Activated naive CD4-positive, alpha-beta T cell treated with anti-CD3 and anti-CD28 coated beads, Interleukin-2, amount 50 U/mL, for 16 hours (primary cell): ENCODE measurements at places on chromosomes 13 and 19.

GRCh38 chr19:17647071-17648020 is 40.8 kb downstream of the UNC13A start:
- no peak for DNase-seq

DNA sequence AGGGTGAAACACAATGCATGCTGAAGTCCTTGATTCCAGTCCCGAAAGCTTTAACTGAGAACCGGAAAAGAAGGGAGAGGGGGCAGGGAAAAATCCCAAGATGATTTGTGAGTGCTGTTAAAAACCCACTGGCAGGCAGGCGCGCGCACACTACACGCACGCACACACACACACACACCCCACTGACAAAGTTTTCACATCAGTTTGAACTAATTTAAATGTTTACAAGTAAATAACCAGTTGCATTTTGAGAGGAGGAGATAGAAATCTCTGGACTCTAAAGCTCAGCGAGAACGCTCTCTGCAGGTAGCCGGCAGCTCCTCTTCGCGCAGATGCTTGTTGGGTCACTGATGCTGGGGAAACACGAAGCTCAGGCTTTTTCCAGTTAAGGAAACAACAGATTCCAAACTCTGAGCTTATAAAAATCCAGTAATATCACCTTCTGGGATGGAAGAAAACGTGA is 818 bp upstream of the SLITRK1 start:
- no peak for DNase-seq

DNA sequence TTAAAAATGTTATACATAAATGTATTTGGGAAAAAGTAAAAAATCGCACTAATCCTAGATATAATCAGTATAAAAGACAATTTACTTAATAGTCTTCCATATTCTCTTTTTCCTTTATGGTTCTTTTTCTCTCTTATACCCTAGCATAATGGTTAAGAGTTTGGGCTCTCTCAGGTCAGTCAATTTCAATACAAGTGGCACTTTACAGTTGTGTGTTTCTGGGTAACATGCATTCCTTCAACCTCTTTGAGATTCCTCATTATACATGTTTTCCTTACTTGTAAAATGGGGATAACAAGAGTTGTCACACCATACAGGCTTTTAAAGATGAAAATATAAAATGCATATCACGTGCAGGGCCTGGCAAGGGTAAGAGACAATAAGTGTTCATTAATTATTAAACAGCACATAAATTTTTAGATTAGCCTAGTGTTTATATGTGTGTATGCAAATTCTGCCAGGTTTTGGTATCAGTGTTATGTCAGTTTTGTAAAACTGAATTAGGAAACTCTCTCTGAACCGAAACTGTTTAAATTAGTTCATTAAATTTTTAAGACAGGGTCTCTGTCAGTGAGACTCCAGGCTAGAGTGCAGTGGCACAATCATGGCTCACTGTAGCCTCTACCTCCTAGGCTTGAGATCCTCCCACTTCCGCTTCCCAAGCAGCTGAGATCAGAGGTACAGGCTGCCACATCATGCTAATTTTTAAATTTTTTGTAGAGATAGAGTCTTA is 49.8 kb downstream of the ELF1 start:
- no peak for DNase-seq

- DNase-seq, result no peak
These were observed 217.1 kb downstream of the ENOX1 start for GRCh38 chr13:43569658-43570057.

GRCh38 chr13:74443631-74444030 is 309.4 kb upstream of the KLF12 start:
- DNase-seq, result no peak

- DNase-seq, result no peak
These were observed 335.5 kb downstream of the TBC1D4 start for GRCh38 chr13:75146436-75146835.

DNA sequence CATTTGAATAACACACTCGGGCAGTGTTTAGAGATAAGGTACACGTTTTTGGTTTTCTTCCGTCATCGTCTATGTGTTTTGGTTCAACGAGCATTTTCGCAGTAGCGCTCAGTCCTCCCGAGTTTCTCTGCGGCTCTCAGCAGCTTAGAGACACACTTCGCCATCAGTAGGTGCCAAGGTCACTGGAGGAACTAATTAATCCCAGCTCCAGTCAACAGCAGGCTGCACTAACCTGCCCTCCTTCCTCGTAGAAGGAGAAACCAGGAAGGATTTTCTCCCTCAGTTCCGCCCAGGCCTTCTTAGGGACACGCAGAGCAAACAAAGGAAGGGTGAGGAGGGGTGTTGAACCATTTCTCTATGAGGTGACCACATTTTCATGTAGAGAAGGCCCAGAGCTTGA is 12.6 kb downstream of the MBNL2 start:
- DNase-seq, result no peak

- no peak for DNase-seq
These were observed 1.2 kb downstream of the SEMA6B start for GRCh38 chr19:4557971-4558941.

DNA sequence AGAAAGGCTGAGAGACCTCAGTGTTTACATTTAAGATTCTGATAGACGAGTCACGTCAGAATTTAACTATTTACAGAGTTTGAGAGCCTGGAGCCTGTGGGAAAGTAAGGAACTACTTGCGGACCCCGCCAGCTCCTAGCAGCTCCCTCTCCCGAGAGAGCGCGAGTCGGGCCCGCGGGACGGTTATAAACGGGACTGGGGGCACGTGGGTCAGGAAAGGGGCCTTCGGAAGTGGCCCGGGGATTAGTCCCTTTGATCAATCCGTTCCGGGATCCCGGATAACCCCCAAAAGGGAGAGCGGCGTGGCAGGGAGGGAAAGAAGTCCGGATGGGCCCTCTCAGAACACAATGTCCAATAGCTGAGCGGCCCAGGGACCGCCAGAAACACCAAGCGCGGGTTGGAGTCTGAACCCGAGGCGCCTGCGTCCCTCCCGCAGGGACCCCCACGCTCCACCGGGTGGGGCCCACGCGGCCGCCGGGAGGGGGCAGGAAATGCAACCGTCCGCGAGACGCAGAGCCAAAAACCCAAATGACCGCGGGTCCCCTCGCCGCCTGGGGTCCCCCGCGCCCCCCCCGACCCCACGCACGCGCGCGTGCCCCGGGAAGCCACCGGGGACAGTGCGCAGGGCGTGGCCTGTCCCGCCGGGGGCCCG is 3.6 kb downstream of the ZIC5 start:
- DNase-seq, result no peak

DNA sequence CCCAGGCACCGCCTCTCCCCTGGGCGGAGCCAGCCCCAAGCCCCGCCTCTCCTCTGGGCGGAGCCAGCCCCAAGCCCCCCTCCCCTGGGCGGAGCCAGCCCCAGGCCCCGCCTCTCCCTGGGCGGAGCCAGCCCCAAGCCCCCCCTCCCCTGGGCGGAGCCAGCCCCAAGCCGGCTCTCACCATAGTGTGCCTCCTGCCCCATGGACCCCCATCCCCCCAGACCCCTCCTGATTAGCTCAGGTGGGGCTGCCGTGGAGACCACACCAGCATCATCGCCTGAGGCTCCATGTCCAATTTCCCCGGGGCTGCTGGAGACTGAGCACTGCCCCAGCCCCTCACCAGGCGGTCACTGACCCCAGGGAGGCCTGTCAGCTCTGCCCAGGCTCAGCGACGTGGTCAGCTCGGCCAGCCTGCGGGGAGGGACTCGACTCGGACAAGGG is 4.2 kb upstream of the MADCAM1 start:
- DNase-seq, result no peak

DNA sequence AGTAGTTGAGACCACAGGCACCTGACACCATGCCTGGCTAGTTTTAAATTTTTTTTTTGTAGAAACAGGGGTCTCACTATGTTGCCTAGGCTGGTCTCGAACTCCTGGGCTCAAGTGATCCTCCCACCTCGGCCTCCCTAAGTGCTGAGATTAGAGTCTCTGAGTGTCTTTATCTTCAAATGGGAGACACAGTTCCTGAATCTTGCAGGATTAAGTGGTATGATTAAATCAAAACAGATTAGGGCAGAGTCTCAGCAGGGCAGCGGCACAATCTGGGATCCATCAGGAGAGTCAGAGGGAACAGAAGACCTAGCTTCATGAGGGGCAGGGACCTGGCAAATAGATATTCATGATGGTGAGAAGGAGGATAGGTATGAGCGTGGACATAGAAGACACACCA is 953 bp downstream of the RLN3 start:
- DNase-seq, result no peak
